ENCODE measurements at places on chromosomes 13 and 19.
A peak's percentile ranks its signal among the peaks of the same experiment; 100 is the strongest.

DNA sequence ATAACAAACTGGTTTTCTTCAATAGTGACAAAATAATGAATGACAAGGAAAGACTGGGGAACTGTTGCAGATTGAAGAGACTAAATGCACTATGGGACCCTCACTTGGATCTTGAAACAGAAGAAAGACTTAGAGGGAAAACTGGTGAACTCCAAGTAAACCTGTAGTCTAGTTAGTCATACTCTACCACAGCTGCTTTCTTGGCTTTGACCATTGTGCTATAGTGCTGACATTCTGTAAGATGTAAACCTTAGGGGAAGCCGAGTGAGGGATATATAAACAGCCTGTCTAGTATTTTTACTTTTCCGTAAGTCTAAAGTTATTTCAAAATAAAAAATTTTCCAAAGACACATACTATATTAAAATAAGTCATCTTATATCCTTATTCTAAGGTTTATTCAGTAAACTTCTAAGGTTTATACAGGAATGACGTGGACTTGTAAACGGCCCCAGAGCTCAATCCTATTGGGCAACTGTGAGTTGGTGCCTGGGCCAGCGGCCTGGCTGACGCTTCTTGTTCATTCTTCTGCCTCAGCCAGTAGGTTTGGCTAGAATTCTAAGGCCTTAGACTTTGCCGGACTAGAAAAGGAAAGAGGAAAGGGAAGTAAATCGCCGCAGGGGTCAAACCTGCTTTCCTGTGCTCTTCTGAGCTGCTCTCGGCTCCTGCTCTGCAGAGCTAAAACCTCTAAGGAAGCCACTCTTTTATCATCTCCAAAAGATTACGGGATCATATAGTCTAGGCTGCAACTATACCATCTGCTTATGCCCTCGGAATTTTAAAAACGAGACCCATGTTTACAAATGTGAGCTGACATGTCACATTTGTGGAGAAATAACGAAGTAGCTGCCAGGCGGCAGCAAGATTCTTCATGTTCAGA is 33.6 kb upstream of the UBE2L5 start:
- DNase-seq = no peak

DNA sequence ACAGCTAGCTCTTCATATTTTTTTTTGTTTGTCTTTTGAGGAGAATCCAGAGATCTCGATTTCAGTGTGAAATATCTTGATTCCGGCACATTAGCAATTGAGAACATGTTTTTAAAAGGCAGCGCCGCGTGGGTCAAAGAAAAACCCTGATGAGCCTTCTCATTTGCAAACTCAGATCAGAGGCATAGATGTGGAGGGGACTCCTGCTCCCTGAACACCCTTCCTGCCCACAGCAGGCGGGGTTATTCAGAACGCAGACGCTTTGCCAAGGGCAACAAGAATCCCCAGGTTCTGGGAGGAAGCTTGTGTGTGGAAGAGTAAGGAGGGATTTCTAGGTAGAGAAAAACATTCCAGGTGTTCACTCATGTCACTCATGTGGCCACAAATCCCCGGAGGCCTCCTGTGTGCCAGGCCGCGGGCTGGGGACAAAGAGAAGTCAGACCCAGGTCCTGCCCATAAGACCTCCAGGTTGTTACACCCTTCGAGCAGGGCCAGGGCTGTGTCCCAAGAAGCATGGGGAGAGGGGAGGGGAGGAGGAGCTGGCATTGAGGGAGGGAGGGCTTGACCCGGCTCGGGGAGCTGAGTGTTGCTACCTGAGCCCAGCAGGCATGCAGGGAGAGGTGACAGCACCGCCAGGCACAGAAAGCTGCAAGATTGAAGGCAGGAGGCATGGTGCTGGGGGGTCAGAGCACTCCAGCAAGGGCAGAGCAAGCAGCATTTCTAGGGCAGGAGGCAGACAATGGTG is 15.9 kb upstream of the IGLON5 start:
- DNase-seq = no peak

- DNase-seq = no peak
These were observed 1.3 kb downstream of the NFIX start for GRCh38 chr19:12996406-12997094.

GRCh38 chr19:42148266-42148665 is 16.0 kb upstream of the POU2F2 start:
- no peak for DNase-seq

DNA sequence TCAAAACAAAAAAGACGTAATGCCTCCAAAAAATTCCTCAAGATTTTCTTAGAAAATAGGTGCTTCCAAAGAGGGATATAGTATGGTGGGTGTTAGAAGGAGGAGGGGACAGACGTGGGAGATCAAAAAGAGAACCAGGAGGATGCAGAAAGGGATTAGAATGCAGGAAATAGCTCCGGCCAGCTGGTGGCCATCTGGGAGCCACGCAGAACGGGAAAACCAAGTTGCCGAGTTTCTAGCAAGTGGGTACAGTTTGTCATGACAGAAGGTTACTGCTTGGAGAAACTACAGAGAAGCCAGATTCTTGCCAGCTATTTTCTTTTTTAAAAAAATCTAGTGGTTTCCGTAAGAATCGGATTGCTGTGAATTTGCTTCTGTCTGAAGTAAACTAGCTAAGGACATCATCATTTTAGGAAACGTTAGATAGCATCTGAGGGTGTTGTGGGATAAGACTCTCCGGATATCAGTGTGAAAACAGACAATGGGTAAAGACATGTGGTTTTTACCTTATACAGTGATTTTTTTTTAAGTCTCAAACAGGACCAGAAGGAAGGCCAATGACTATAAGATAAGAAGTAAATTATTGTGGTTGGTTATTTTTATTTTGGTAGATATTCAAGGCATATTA is 104.9 kb downstream of the HSPH1 start:
- no peak for DNase-seq

- peak; percentile 74 for DNase-seq
These were observed 2.7 kb upstream of the GNA15 start for GRCh38 chr19:3132971-3133792.

DNA sequence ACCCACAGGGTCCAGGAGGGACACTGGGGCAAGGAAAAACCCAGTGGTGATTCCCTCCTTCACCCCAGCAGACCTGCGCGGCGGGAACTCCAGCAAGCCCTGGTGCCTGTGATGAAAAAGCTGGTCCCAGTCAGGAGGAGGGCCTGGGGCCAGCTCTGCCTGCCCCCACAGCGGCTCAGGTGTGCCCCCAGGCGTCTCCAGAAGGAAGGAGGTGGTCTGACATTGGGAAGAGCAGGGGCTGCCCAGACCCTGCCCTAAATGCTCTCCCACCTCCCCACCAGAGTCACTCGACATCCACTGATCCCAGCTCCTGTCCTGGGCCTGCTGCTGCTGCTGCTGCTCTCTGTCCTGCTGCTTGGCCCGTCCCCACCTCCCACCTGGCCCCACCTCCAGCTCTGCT is 6.2 kb downstream of the PTH2 start:
- no peak for DNase-seq

GRCh38 chr13:26558074-26558805 is 757 bp downstream of the WASF3 start:
- DNase-seq = no peak

DNA sequence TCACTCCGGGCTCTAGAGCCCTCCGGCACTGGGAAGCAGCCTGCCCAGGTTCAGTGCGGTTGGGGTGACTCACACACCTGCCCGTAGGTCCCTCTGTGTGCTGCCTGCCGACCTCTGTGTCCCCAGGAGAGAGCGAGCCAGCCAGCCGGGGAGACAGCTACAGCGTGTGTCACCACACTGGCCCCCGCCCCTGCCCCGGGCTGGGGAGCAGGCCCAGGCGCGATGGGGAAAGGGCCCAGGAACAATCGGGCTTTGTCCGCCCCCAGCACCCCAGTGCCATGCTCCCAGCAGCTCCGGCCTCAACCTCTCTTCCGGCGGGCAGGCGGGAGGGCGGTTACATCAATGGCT is at the start of gene KLK6:
TSS of gene KLK6 (minus strand) at position 179 of the 348 bp plus-strand sequence. CDS start 1,487 bp downstream, outside the sequence.
- DNase-seq = no peak

GRCh38 chr19:35360880-35361420 is 2.7 kb downstream of the FFAR3 start:
- no peak for DNase-seq

GRCh38 chr19:37925212-37925611 is 18.2 kb downstream of the SIPA1L3 start:
- DNase-seq = no peak

DNA sequence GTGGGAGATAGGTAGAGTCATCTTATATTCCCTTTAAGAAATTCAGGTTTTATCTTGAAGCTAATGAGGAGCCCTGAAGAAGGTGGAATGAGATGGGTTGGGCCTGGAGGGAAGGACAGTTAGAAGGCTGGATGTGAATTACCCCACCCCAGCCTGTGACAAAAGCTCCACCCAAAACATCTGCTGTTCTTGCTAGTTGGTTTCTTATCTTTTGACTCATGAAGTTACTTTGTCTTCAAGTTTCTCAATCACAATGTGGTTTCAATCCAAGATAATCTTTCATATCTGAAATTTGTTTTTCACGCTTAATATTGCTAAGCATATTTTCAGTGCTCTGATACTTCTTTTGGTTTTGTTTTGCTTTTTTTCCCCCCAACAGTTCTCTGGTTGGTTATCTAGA is 38.3 kb upstream of the HMGB1 start:
- DNase-seq = no peak

DNA sequence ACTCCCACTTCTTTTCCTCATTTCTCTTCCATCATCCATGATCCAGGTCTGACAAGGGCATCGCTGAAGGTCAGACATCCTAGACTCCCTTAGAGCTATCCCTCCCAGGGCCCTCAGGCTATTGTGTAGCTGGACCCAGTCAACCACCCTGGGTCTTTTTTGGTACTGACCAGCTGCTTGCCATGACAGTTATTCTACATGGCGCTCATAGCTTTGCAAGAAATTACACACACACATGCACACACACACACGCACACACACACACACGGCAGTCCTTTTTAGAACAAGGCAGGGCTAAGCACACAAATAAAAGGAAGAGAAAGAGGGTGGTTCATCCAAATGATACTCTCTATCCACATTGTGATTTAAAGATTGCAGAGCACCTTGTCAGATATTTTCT is 18.3 kb downstream of the SIAH3 start:
- DNase-seq = no peak

- DNase-seq = no peak
These were observed 457.3 kb downstream of the EFNB2 start for GRCh38 chr13:106078191-106078590.

DNA sequence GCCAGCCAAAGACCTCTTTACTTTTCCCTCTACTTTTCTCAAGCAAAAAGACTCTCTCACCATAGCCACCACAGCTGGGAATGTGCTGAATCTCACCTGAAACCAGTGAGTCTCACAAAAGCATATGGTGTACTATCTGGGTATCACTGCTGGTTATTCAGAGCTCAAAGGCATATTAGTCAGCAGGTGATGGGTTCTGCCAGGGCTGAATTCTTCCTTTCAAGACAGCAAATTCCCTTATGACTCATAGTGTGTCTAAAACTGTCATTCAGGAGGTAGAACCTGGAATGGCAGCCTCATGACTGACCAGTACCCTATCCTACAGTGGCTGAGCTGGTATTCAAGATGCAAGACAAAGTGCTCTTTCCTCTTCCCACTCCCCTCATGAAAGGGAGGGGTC is 2859.1 kb downstream of the PCDH9 start:
- no peak for DNase-seq

GRCh38 chr13:101570410-101570809 is 117.9 kb downstream of the ITGBL1 start:
- DNase-seq = no peak

DNA sequence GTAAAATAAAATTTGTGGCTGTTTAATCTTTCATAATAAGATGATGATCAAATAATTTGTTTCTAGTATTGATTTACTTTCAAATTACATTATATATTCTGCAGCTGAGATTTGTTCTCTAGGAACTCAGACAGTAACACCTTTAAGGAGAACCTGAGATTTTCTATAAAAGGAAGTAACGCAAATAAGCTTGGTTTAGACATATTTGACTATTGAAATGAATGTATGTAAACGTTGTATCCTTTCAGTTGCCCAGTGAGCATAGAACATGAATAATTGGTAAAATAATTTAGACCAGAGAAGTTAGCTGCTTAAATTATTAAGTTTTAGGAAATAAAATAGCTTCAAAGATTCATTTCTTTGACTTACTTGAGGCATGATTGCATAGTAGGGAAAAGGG is 3.1 kb downstream of the CDK8 start:
- DNase-seq = no peak

DNA sequence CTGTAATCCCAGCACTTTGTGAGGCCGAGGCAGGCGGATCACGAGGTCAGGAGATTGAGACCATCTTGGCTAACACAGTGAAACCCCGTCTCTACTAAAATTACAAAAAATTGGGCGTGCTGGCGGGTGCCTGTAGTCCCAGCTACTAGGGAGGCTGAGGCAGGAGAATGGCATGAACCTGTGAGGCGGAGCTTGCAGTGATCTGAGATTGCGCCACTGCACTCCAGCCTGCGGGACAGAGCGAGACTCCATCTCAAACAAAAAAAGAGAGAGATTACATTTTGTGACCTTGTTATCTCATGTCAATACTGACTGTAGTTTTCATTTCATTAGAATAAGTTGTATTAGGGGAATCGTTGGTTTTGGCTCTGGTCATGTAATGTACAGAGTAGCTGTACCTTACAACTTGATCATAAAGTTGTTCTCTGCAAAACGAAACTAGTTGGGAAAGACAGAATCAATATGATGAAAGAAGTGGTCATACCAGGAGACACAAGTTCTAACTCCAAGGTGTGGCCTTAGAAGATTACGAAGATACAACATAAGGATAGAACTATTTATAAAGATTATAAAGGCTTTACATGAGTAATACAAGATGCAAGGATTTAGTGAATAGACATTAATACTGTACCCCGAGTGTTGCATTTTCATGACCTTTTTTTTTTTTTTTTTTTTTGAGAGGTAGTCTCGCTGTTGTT is 15.3 kb downstream of the TMEM38A start:
- no peak for DNase-seq

GRCh38 chr19:6354098-6354674 is 7.1 kb upstream of the CLPP start:
- no peak for DNase-seq

DNA sequence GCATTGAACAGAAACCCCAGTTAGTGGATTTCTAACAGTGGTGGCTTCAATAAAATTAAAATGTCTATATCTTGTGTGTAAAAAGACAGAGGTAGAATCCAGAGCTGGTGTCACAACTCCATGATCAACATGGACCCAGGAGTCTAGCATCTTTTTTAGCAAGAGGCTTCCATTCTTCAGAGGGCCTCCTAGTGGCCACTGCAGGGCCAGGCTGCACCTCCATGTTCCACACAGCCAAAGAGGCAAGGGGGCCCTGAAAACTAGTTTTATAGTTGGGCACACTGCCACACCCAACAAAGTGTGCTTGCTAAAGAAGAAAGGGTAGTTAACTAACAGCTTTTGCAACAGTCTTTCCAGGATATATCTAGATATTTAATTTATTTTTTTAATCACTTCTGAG is 12.9 kb downstream of the N4BP2L1 start:
- no peak for DNase-seq

DNA sequence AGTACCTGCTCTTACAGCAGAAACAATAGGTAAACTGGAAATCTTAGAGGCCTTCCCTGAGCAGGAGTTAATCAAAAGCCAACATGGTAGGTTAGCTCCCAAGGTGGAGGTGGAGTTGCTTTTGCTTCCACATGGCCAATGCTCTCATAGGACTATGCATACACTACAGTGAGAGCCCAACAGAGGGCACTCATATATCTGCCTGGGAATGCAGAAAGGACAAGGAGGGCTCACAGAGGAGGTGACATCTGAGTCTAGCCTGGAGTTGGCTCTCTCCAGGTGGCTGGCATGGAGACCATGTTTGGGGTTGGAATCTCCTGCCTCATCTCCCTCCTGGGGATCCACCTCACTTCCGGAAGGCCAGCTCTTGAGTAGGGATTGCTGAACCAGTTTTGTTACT is 34.6 kb downstream of the ATP8A2 start:
- DNase-seq = no peak
